ENCODE measurements at places on chromosomes 2 and 18. TPM values are rescaled to one million over a fixed set of nuclear protein-coding genes. Genes with fewer than 3 reads are reported as not detected.

Gene PROC
- total RNA-seq: not detected

Gene ZAP70
- total RNA-seq: under 0.01 TPM

Gene C2orf69
- total RNA-seq: 6.9 TPM

Gene VWA3B
- not detected for total RNA-seq

Gene NETO1
- not detected for total RNA-seq

Gene IL37
- not detected for total RNA-seq

Gene TCF7L1
- total RNA-seq: 2.9 TPM

Gene POTEJ
- total RNA-seq: 0.16 TPM

Gene IL18R1
- total RNA-seq: 0.82 TPM

Gene HNRNPLL
- total RNA-seq: 50.0 TPM

Gene GAD1
- 0.16 TPM for total RNA-seq

Gene TXNL1
- 19.1 TPM for total RNA-seq

Gene C1GALT1C1L
- total RNA-seq: not detected

Gene ZCCHC2
- total RNA-seq: 21.5 TPM

Gene AMER3
- total RNA-seq: not detected

Gene LIMS4
- 42.7 TPM for total RNA-seq

Gene IL36RN
- total RNA-seq: not detected

Gene DYNAP
- total RNA-seq: not detected

Gene LCLAT1
- 13.0 TPM for total RNA-seq

Gene SATB2
- total RNA-seq: 0.65 TPM

Gene ALPP
- total RNA-seq: not detected

Gene ANKRD53
- 0.32 TPM for total RNA-seq

Gene COL4A3
- total RNA-seq: not detected

Gene SLC4A1AP
- 19.9 TPM for total RNA-seq

Gene FAM161A
- 1.8 TPM for total RNA-seq
